Suppressor macrophage (primary cell): ENCODE measurements at places on chromosomes 12 and 14.

- DNase-seq, result no peak
These were observed 24.2 kb upstream of the NEDD1 start for GRCh38 chr12:96882862-96883261.

DNA sequence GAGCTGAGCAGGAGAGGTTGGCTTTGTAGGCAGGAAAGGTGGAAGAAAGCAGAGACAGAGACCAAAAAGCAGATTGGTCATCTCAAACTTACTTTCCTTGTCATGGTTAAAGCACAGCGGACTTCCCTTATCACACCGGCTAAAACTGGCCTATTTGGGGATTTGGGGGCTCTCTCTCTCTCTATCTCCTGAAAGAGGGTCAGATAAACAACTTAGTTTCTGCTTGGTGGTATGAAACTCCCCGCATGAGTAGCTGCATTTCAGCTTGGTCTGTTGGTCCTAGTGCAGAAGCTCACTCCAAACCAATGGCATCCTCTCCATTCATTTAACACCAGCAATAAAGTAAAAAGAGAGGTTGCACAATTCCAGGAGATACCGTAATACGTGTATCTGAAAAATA is 57.1 kb downstream of the TNFAIP2 start:
- no peak for DNase-seq

DNA sequence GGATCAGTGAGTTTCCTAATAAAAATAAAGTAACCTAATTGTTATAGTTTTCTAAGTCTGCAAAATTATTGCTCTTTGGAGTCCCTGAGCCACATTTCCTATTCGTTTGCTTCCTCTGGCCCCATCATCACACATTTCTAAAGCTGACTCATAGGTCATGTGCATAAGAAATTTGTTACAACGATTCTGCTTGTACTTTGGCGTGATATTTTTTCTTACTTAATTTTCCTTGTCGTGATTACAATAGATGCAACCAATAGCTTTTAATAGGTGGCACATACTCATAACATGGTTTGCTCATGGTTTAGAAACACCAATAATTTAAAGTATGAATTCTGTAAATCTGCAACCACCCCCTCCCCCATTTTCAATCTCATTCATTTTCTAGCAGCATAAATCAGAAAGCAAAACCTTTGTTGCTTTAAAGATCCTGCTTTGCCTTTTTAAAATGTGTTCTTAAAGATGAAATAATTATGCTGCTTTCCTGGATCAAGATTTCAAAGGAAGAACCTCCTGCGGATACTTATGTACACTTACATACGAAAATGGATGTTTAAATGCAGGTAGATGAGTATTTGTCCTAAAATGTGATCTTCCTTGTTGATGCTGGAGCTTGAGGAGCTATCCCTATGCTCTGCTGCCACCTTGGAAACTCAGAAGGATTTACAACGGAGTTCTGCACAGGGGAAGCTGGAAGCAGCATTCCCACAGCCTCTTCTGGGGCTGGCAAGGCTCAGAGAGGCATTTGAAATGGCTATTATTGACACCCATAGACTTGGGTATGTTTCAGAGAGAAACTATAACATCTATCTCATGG is 1.7 kb upstream of the FLRT2 start:
- DNase-seq, result peak; percentile 58

DNA sequence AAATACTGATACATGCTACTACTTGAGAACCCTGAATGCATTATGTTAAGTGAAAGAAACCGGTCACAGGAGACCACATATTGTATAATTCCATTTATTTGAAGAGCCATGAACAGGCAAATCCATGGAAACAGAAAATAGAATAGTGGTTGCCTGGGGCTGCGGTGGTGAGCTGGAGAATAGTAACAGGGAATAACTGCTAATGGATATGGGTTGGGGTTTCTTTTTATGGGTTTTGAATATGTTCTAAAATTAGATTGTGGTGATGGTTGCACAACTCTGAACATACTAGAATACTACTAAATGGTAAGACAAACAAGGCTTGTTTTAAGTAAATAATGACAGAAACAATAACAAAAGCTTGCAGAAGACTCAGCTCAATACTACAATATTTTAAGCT is 293.0 kb downstream of the BTG1 start:
- no peak for DNase-seq

DNA sequence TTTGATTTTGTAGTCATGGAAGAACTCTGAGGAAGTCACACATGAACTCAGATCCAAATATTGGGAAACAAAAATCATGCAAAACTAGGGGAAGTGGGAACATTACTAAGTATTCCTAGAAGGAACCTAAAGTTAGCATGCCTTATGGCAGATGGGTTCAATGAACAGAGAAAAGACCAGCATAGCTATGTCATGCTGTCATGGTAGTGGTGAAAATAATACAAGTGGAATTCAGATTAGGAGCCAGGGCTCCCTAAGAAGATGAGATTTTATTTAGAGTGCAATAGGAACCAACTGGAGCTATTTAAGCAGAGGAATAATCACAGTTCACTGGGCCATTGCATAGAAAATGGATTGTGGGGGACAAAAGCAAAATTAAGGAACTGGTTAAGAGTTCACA is 134.0 kb downstream of the DIO2 start:
- no peak for DNase-seq

GRCh38 chr14:64495252-64495651 is 8.4 kb downstream of the ZBTB25 start:
- DNase-seq, result no peak

GRCh38 chr12:132146772-132147422 is 2.6 kb downstream of the NOC4L start:
- no peak for DNase-seq

- no peak for DNase-seq
These were observed 6.9 kb downstream of the ALDH6A1 start for GRCh38 chr14:74077401-74077800.

DNA sequence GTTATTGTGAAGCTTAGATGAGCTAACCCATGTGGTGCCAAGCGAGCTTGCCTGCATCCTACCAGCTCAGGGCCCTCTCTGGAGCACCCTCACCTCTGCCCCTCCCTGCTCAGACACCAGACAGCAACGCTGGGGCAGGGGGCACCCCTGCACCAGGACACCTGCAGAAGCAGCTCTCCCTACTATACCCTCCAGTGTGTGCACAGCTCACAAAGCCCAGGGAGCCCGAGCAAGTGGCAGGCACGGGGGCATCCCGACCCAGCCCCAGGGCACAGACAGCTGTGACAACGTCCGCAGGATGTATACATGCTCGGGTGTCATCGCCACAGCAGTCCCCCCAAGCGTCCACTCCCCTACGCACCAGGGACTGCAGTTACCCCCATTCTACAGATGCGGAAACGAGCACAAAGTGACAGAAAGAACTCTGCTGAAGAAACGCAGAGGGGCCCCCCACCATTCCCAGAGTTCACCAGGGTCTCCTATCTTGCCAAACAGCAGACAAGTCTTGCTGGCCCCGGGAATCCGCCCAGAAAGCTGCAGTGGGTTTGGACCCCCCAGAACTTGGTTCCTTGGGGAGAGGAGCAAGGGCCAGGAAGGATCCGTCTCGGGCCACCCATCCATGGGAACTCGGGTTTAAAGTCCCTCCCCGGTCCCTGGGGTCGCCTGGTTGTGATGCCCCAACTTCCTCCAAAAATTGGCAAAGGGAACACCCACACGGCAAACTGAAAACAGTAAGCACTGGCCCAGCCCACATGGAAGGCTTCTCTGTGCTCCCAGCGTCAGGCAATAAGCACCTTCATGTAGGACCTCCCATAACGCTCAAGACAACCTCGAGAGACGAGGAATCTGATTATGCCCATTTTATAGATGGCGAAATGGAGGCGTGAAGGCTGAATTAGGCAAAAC is 12.0 kb downstream of the NCOR2 start:
- DNase-seq, result peak; percentile 73

DNA sequence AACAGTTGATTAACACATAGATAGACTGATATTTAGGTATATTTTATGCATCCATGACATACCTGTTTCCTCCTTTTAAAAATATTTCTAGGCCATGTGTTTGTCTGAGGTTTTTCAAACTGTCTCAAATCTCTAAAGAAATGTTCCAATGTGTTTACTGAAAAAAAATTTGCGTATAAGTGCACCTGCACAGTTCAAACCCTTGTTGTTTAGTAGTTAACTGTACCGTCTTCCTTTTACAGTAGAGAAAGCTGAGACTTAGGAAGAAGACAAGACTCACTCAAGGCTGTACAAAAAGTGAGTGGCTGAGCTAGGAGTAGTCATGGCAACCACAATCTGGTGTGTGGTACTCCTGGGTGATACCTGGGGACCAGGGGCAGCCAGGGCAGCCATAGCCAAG is 934.6 kb downstream of the VRK1 start:
- DNase-seq, result no peak

DNA sequence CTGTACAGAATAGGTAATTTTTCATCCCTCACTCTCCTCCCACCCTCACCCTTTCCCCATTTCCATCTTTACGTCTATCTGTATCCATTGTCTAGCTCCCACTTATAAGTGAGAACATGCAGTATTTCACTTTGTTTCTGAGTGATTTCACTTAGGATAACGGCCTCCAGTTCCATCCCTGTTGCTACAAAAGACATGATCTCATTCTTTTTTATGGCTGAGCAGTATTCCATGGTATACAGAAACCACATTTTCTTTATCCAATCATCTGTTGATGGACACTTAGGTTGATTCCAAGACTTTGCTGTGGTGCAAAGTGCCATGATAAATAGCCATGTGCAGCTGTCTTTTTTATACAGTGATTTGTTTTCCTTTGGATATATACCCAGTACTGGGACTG is 16.4 kb downstream of the EEA1 start:
- no peak for DNase-seq

DNA sequence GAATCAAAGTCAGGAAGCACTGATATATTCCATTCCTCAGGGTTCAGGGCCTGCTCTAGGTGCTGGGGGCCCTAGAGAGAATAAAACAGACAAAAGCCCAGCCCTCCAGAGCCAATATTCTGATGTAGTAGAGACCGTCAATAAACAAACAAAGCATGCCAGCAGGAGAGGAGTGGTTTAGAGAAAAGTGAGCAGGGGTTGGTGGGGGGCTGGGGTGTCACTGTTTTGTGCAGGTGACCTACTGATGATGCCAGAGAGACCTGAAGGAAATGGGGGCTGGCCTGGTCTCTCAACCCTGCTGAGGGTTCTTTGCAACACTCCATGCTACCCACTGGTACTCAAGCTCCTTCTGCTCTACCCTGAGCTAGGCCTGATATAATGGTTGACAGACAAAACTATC is 26.5 kb downstream of the IL26 start:
- no peak for DNase-seq

DNA sequence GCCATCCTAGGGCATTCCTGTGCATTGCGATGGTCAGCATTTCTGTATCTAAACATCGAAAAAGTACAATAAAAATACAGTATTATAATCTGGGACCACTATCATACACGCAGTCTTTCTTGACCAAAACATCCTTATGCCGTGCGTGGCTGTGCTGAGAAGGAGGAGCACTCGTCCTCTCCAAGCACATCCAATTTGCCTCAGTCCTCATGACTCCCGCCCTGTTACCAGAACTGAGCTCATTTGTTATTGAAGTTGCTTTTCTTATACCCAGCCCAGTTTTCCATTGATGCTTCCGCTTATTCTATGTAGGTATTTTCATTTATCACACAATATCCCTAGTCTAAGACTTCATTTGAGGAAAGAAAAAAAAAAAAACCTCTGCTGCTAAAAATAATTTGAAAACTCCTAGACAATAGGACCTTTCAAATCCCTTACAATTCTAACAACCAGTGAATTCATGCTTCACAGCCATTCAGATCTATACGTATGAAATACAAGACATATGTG is 236.9 kb upstream of the PLEKHG7 start:
- DNase-seq, result no peak

GRCh38 chr14:66634876-66635275 is 126.9 kb downstream of the GPHN start:
- no peak for DNase-seq

DNA sequence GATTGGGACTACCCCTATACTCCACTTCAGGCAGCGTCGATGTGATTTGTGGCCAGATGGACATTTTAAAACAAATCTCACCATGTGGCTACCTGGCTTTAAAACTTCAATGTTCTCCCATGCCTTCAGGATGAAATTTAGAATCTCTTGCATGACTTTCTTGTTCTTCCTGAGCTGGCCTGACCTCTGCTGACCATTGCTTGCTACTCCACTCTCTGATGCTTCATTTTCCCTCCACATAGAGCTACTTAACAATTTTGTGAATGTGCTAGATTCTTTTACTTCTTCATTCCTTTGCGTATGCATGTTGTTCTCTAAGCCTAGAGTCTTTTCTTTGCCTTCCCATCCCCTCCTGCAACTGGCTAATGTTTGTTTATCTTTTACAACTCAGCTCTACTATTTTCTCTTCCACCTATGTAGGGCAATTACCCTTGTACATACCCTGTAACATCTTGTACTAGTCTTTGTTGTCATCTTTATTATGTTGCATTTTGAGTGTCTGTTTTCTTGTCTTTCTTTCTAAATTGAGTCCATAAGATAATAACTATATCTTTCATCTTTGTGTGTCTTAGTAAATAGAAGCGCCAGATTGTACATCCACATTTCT is 41.2 kb downstream of the YLPM1 start:
- DNase-seq, result peak; percentile 8

DNA sequence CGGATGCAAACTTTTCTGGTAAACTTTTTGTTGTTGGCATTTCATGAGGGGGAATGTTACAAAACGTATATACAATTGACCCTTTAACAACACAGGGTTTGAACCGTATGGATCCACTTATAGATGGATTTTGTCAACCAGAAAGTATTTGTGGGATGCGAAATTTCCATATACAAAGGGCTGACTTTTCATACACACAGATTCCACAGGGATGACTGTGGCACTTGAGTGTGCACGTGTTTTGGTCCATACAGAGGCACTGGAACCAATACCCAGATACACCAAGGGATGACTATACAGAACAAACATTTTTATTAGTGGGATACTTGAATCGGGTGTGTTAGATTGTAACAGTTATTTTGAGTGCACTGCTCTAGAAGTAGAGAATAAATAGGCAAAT is 29.8 kb upstream of the CCT2 start:
- DNase-seq, result no peak

GRCh38 chr12:49328816-49329215 is 5.8 kb downstream of the TROAP start:
- DNase-seq, result no peak

DNA sequence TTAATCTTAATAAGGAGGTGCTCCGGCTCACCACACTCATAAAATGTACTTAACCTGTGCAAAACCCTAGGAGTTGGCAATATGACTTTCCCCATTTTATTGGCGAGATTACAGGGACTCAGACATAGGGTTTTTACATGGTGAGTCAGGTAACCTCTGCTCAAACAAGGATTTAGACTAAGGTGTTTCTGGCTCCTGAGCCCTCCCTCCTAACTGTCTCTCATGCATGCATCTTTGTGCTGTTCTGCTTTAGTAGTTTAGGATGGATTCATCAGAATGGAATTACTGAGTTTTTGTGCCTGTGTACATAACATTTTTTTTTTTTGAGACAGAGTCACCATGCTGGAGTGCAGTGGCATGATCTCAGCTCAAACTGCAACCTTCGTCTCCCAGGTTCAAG is 993.3 kb upstream of the TMEM132C start:
- no peak for DNase-seq

GRCh38 chr12:109170324-109170723 is 53.9 kb downstream of the ACACB start:
- peak; percentile 75 for DNase-seq

- DNase-seq, result no peak
These were observed 521 bp upstream of the GMFB start for GRCh38 chr14:54489318-54489683.

- peak; percentile 79 for DNase-seq
These were observed 49.4 kb downstream of the VWF start for GRCh38 chr12:6074979-6075585.
